ENCODE measurements at places on chromosomes 11 and 22.

DNA sequence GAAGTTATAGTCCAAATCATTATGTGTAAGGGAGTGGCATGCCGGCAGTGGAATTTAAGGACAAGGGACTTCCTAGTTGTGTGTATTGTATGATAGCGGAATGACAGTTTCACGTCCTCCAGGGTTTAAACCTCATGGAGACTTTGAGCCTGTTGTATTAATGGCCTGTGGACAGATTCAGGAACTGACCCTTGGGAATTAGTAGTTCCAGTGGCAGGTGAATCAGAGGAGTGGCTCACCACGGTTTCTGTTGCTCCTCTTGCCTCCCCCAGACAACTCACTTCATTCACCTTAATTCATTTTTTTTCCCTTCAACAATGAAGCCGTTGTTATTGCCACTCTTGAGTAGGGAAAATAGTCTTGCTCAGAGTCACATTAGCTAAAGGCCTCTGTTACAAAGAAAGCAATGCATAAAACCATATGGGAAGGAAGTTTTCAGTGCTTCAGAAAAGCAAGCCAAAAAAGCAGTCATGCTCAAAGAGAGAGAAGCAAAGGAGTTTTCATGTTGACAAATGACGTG, 22.6 kb downstream of the AMOTL1 start:
- no peak for DNase-seq

DNA sequence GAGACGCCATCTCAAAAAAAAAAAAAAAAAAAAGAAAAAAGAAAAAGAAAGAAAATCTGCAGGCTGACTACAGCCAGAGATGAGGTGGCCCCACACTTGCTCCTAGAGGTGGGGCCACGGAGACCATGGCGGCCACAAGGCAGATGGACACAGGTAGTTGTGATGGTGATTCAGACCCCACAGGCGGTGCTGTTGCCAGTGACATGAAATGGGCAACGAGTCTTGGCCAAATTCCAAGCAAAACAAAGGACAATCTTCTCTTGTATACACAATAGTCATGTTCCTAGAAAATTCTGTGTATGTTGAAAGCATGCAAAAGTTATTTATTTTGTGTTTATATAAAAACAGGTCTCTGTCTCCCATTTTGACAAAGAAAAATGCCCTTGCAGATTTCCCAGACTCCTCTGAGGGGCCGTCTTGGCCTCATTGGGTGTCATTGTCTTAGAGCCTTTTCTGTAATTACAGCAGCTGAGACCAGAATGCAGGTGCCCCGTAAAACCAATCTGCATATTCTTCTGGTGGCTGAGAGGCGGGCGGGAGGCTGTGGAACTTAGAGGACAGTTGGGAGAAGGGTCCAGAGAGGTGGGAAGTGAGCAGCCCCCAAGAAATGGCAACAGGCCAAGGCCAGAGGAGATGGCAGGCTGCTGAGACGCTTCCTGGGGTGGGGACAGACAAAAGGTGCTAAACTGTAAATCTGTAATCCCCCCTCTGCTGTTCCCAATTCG, 22.5 kb upstream of the DAGLA start:
- no peak for DNase-seq

- DNase-seq, result no peak
Observed at GRCh38 chr11:14308897-14309387, 50.0 kb downstream of the RRAS2 start.

DNA sequence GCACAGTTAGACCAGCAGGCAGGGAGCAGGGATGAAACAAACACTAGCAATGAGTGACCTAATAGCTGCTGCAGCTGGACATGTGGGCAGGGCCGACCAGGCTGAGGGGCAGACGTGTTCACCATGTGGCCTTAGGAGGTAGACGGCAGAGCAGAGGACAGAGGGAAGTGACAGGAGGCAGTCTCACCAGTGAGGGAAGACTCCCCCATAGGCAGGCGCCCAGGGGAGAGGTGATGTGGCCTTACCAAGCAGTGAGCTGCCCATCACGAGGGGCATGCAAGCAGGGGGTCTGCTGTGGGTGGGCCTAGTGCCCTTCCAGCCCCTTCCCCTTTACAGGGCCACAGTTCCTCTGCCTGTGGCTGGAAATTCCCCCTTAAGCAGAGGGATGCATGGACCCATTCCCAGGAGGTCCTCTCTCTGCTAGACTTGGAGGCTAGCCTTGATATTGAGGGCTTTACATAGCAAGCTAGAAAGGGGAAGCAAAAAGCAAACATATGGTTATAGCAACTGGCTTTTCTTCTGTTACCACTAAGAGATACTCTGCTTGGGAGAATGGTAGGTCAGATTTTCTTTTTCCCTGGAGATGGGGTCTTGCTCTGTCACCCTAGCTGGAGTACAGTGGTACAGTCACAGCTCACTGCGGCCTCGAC, 67.6 kb downstream of the MPPED1 start:
- no peak for DNase-seq

- no peak for DNase-seq
Observed at GRCh38 chr11:86011175-86011574, 57.7 kb downstream of the PICALM start.

DNA sequence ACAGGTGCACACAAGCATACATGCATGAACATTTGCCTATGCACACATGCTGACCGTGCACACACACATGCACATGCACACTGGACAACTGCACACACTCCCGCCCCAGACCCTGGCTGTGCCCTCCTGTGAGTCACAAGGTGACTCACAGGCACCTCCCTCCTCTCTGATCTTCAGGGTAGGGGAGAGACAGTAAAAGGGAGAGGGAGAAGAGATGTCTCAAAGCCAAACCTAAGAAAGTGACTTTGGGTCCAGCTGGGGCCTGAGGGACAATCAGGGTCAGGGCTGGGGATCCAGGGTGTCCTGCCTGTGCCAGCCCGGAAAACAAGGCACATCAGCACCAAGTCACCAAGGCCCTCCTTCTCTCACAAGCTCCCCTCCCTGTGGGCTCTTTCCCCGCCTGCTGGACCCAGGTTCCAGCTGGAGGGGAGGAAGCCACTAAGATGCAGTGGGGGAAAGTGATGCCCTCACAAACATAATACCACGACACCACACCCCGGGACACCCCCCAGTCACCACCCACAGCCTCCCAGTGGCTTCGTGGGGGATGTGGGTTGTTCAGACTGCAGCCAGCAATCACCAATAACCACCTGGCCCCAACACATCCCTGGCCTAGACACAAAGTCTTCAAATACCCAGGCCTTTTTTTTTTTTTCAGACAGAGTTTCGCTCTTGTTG, 39.3 kb downstream of the PDGFB start:
- peak; percentile 18 for DNase-seq

- no peak for DNase-seq
Observed at GRCh38 chr11:27934830-27935145, 173.2 kb downstream of the KIF18A start.

DNA sequence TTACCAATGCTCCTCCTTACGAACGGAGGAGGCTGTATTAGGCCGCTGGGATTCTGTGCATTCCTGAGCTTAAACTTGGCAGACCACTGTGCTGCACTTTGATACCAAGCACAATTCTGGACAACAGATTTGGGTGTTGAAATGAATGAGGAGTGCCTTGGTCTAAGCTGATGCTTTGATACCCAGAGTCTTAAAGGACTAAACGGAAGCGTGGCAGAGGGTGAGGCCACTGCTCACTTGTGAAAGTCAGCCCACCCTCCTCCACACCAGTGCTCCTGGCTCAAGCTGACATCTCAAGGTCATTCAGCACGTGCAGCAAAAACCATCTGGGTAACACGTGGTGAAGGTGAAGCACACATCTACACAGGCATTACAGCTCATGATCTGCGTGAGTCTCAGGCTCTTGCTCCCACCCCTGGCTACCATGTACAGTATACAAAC, 85.9 kb downstream of the MICAL3 start:
- no peak for DNase-seq

- DNase-seq, result no peak
Observed at GRCh38 chr11:129298988-129299387, 76.7 kb upstream of the BARX2 start.

- DNase-seq, result no peak
Observed at GRCh38 chr11:68598816-68599653, 85.3 kb upstream of the GAL start.

DNA sequence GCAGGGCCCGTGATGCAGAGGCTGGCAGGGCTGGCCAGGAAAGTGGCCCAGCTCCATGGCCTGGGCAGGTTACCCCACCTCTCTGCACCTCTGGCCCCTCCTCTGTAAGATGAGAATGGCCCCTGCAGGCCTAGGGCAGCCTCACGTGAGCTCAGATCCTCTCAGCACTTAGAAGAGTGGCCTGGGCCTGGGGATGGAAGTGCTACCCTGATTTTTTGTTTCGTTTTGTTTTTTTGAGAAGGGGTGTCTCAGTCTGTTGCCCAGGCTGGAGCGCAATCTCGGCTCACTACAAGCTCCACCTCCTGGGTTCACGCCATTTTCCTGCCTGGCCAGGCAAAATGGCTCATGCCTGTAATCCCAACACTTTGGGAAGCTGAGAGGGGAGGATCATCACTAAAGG, 982 bp downstream of the APOBEC3H start:
- no peak for DNase-seq

DNA sequence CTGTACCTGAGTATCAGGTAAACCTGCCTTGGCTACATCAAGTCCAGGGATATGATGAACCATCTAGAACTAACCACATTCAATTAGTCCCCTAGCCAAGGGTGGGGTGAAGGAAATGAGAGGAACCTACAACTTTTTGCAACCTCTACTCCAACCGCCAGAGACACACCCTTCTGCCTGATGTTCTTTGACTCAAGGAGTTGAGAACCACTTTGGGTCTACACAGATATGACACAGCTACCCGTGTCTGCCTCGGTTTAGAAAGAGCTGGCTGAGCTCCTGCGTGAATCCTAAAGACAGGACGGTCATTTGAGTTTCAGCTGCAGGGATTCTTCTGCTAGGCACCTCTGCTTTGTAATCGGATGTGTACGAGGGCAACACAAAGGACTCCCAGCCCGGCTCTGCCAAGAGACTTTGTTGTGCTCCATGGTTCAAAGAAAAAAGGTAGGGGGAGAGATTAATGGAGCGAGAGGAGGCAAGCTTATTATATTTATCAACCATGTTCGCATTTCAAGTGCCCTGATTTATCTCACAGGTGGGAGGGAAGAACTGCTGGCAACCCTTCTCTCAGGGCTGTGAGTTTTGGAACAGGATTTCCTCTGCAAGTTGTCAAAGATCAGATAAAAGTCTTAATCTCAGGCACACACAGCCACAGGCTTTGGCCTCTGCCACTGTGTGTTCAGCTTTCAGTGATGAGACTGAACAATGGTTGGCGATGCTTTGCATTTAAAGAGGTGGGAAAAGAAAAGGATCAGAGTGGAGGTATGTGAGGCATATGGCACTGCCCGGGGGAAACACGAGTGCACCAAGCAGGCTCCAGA, 35.1 kb downstream of the FLI1 start:
- DNase-seq, result no peak

GRCh38 chr11:112477152-112477551, 216.5 kb upstream of the PLET1 start:
- DNase-seq, result no peak
